ENCODE measurements at places on chromosomes 12 and 14.

GRCh38 chr12:12880537-12880936, 10.8 kb upstream of the GPRC5A start:
- no peak for DNase-seq

DNA sequence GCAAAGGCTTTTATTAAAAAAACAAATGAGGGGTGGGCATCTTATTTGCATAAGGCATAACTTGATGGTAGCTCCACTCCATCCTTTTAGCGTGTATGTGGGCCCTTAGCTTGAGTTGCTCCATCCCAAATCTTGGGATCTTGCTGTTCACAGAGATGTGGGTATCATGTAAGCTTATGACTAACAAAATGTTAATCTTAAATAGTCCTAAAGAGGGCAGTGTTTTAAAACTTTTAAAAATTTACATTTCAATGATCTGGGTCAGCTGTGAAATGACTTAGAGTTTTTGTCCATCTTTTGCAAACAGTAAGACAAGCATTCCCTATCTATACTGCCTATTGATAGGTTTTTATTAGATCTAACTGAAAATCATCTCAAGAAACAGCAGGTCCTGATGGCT, 86.0 kb downstream of the SLCO1A2 start:
- no peak for DNase-seq

DNA sequence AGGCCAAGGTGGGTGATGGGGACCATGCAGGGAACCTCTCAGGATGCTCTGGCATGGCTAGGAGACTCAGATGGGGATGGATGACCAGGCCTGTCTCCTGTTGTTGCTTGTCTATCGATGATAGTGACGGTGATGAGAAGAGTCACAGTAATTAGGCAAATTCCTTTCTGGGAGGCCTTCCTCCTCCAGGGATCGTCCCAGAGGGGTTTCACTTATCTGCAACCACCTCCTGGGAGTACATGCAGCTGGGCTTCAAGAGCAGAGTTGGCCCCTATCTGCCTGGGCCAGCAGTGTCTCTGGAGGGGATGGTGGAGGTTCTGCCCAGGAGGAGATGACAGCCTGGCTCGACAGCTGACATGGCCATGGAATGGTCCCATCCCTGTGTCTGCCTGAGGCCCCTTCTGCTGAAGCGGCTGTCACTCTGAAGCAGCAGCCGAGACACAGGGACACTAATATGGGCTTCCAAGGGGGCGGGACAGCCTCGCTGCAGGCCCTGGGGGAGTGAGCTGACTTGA, 27.5 kb upstream of the OAS1 start:
- DNase-seq = no peak

DNA sequence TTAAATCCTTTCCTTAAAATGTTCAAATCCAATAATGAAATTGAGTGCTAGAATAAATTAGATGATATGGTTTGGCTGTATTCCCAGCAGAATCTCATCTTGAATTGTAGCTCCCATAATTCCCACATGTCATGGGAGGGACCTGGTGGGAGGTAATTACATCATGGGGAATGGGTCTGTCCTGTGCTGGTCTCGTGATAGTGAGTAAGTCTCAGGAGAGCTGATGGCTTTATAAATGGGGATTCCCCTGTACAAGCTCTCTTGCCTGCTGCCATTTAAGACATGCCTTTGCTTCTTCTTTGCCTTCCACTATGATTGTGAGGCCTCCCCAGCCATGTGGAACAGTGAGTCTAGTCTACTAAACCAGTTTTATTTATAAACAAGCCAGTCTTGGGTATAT, 508.5 kb downstream of the ETNK1 start:
- no peak for DNase-seq

GRCh38 chr14:53450871-53451270, 297.7 kb upstream of the DDHD1 start:
- DNase-seq = no peak

DNA sequence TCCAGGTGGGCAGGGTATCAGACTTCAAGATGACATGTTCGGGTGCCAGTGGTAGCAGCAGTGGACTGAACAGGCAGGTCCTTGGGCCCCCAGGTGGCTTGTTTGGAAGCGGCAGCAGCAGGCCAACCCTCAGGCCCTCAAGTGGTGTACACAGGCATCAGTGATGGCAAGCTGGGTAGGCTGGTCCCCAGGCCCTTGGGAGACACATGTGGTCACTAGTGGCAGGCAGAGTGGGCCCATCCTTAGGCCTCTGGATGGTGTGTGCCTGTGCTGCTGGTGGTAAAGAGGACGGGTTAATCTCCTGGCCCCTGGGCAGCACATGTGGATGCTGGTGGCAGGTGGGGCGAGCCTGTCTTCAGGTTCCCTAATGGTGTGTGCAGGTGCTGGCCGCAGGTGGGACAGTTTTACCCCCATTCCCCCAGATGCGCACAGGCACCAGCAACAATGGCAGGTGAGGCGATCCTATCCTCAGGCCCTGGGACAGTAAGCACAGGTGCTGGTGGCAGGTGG, 8.0 kb downstream of the OAS2 start:
- no peak for DNase-seq

DNA sequence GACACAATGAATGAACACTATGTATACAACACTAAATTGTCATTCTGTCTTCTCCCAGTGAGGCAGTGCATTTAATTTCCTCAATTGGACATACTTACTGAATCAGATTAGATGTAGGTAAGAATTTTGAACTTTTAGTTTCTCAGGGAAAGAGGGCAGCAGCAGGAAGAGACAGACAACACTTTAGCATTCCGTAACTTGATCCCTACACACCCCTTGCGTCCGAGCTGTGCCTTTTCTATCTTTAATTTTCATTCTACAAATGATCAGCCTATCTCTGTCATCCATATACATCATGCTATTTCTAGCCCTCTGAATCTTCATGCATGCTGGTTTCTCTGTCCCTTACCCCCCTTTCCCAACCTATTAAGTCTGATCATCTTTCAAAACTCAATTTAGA, 358.0 kb upstream of the RPL10L start:
- no peak for DNase-seq

GRCh38 chr12:2403221-2403976, 350.6 kb downstream of the CACNA1C start:
- DNase-seq = no peak

DNA sequence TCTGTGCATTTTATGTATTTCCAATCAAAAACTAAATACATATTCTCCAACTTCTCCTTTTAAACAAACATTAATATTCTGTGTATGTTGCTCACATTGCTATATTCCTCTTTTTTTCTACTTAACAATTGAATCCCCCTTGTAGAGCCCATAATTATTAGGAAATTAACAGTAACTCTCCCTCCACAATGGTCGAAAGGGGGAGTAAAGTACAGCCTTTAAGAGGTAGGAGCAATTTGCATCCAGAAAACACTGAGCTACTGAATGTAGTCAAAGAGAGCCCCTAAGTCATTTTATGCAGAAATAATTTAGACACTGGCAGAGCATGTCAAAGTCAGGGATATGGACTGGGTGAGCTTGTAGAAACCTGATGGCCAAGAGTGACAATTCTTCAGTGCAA, 57.2 kb upstream of the SCN8A start:
- DNase-seq = no peak

GRCh38 chr14:23601424-23601823, 22.8 kb upstream of the JPH4 start:
- DNase-seq = no peak

DNA sequence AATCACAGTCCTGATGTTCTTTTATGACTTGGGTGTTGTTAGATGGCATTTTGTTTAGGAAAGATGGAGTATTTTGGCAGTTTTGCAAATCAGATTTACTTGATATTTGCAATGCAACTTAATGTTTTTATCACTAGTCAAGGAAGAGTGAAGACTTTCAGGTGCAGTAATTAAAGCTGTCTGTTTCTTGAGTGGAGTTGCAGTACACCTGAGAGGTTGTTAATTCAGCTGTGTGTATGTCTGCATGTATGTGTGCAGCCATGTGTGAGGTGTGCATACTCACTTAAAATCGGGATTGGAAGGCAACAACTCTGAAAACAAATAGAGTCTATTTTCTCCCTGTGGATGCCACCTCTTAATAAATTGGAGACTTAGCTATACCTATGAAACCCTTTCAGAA, 94.5 kb downstream of the RMST start:
- DNase-seq = no peak

- no peak for DNase-seq
Measured at GRCh38 chr14:20848955-20849570, 42.1 kb upstream of the RNASE3 start.

DNA sequence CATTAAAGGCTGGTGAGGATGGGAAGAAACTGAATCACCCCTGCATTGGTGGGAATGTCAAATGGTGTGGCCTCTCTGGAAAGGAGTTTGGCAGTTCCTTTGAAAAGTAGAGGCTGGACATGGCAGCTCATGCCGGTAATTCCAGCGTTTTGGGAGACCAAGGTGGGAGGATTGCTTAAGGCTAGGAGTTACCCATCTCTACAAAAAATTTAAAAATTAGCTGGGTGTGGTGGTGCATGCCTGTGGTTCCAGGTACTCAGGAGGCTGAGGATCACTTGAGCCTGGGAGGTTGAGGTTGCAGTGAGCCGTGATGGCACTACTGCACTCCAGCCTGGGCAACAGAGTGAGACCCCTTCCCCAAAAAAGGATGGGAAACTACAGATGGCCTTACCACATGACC, 93.7 kb downstream of the RIN3 start:
- no peak for DNase-seq

- no peak for DNase-seq
Measured at GRCh38 chr14:54593860-54594259, 26.9 kb downstream of the SAMD4A start.

DNA sequence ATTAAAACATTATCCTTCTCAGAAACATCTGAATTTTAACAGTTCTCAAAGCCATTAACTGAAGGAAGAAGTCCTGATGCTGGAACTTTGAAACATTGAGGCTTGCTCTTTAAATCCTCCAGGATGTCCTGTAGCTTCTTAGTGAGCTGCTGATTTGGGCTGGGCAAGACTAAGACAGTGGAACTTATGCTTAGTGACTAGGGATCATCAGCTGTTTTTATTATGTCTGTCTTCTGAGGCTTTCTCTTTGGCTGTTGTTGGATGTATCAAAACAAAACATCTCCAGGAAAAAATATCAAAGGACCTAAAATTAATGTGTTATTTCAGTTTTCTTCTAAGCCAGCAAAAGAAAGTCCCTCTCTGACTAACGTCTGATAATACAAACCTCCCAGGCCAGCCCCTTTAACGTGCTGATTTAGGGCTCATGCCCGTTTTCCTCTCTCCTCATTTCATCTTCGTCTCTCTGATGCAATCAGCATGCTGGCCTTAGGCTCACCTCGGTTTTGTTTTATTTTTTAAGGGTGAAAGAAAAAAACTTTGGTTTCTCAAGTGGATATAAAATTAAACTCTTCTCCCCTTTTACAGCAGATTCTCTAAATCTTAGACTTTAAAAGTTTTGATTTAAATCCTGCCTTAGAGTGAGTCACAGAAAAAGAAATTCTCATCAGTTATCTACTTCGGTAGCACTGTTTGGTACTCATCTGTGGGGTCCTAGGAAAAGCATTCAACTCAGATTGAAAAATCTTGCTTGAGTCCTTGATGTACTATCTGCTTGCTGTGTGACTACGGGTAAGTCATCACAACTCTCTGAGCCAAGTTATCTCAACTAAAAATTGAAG, 106.2 kb upstream of the CCDC91 start:
- DNase-seq = no peak

GRCh38 chr12:101186291-101186690, 23.7 kb downstream of the SLC5A8 start:
- DNase-seq = no peak

DNA sequence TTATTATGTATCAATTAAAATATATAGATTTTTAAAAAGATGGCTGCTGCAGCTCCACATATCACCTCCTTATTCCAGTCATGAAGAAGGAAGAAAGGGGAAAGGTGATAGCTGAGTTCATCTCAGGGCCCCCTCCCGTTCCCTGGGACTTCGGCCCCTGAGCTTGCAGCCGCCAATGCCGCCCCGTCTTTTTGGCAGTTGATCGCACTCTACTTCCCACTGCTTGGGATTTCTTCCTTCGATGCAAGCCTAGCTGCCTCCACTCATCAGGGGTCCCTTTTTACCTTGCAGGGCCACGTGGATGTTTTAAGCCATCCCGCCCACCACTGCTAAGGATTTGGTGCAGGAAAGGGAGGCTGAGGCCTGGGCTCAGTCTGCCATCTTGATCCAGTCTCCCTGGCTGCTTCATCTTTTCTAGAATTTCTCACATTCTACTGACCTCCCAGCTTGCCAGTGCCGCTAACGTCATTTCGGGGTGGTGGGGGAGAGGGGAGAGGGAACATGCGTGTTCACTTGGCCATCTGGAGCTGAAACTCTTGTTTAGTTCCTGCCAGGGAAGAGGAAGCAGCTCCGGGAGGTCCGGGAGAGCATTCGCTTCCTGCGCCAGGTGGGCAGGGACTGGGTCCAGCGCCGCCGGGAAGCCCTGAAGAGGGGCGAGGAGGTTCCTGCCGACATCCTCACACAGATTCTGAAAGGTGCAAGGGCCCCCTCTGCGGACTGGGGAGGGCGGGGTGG, 31.3 kb downstream of the CYP46A1 start:
- no peak for DNase-seq

DNA sequence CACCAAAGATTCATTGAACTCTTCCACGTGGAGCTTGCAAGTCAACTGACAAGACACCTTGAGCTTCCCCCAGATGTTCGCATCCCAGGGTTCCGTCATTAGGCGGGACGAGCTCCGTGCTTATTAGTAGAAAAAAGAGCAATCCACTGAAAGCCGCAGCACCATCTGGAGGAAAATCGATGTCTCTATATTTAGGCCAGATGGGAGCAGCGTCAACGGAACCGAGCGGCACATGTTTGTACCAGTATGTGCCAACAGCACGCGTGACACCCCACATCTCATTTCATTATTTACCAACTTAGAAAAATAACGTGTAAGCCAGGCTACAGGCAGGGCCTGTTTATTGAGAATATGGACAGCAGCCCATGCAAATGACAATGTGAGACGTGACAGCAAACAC, 45.8 kb upstream of the TMEM132D start:
- DNase-seq = no peak

DNA sequence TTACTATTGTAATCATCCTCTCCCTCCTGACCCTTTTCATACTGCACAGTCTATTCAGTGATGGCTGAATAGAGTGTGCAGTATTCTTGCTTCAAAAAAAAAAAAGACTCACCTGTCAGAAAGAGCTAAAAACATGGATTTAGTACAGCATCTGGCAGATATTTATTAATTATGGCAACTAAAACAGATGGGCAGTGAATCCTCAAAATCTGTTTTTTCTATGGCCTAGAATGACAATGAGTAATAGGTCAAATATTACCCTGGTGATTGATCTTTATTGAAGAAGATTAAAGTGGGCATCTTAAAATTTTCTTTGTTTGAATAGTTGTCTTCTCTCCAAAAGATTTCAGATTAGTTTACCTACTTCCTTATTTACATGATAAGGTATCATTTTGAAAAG, 543.6 kb downstream of the FOXG1 start:
- no peak for DNase-seq

DNA sequence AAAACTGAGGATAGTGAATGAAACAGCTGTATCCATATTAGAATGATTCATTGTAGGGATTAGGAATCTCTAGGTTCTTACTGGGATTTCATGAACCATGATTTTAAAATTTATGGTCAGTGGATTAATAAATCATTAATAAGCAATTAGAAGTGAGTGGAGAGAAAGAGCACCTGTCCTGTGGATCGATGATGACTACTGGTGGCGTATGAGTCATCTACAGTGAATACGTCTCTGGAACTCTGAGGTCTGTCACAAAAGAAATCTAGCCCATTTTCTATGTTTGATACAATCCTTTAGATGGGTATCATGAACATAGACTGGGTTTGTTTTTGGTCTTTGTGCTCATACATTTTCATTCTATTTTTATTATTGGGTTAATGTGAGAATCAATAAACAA, 77.3 kb upstream of the RTL1 start:
- DNase-seq = no peak

- DNase-seq = no peak
Measured at GRCh38 chr14:57831981-57832380, 33.9 kb downstream of the SLC35F4 start.
